ENCODE measurements at places on chromosomes 5 and 9. TPM values are rescaled to one million over a fixed set of nuclear protein-coding genes. Genes with fewer than 3 reads are reported as not detected.

IFNK gene
- not detected for total RNA-seq

GRCh38 chr5:99308131-99308530 is 379.3 kb upstream of the CHD1 start:
- no peak for DNase-seq

SH2D3C gene
- total RNA-seq = 0.12 TPM

DNA sequence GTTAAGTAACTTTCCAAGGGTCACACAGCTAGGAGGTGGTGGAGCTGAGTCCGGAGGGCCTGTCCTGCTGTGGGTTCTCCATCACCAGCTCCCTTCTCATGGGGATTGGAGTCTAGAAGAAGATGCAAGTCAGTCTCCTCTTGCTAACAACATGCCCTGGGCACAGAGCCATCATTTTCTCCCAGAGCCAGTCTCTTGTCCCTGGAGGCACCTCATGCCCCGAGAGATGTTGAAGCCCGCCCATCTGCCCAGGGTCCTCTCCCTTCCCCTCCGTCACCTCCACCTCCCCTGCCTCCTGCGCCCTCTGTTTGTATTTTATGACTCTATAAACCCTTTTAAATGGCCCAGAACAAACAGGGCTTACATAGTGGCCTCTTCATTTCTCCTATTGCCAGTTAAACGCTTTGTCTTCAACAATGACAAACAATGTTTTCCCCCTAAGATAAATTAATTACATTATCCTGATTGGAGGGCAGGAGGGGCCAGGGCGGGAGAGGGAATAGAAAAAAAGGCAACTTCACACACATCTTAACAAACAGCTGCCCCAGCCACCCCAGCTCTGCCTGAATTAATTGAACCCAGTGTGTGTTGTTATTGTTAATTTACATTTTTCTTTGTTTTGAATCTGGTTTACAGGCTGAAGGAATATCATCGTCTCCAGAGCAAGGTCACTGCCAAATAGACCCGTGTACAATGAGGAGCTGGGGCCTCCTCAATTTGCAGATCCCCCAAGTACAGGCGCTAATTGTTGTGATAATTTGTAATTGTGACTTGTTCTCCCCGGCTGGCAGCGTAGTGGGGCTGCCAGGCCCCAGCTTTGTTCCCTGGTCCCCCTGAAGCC is 55.8 kb downstream of the ASS1 start:
- no peak for DNase-seq

- no peak for DNase-seq
These were observed 159.7 kb downstream of the MUSK start for GRCh38 chr9:110828264-110828663.

DNA sequence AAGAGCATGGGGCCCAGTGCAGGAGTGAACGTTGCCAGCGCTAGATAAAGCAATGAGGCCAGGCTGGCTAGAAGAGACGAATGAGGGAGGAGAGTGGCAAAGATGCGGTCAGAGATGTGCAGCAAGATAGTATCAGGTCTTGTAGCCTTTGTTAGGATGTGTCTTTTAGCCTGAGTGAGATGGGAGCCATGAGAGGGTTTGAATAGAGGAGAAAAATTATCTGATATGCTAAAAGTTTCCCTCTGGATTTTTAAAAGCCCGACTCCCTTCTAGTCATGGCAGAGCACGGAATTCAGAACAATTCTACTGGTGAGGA is 12.2 kb downstream of the DUSP1 start:
- no peak for DNase-seq

GRHPR gene
- total RNA-seq = 94.9 TPM

GRCh38 chr9:16303506-16303905 is 567.0 kb downstream of the BNC2 start:
- no peak for DNase-seq

DNA sequence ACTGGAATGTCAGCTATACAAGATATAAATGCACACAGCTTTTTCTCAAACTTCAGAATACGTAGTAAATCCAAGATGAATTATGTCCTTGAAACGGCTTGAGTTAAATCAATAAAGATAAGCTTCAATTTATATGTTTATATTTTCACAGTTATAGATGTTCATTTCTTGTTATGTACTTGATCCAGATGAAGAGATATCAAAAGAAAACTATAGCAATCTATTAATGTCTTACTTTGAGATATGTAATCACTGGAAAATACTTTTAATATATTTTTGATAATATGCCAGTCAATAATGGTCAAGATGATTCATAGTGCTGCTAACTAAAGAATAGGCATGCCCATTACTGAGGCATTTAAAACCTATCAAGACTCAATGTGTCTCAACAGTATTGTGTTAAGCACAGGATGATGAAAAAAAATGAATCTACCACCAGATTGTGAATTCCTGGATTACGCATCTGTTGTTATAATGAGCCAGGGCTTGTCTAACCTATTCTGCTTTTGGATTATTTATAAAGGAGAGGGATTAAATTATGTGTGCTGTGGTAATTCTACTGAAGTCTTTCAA is 372.6 kb upstream of the PRR16 start:
- no peak for DNase-seq

GRCh38 chr9:78297672-78297961 is 692 bp downstream of the PSAT1 start:
- no peak for DNase-seq

DNA sequence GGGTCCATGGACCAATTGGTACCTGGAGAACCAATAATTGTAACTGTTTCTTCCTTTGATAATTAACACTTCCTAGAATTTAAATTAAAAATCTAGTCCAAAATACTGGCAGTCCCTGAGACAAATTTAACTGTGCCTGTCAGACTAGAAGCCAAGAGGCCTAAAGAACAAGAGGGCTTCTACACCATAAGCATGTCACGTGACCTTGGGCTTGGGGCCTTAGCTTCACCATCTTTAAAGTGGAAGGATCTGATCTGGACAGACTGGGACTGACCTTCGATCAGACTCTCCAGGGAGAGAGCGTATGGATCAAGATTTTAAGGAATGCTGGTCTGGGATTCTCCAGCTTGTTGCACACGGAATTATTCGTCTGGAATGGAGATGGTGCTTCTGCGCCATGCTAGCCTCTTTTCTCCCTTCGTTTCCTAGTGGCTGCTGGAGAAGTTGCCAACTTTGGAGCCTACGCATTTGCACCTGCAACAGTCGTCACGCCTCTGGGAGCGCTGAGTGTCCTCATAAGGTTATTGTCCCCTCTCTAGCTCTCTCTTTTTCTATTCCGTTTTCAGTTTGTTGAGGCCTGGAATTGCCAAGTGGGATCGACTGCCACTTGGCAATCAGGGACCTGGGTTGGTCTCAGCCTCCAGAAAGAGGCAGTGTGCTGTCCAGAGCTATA is 8.4 kb downstream of the NIPAL4 start:
- DNase-seq = no peak

TTC23L gene
- total RNA-seq = 0.12 TPM

- no peak for DNase-seq
These were observed 54.8 kb downstream of the FEM1C start for GRCh38 chr5:115489733-115490132.

- DNase-seq = no peak
These were observed 15.7 kb downstream of the TTC23L start for GRCh38 chr5:34854459-34855174.

GRCh38 chr5:150624334-150625163 is 15.9 kb upstream of the SYNPO start:
- no peak for DNase-seq

GLRA1 gene
- not detected for total RNA-seq

DNA sequence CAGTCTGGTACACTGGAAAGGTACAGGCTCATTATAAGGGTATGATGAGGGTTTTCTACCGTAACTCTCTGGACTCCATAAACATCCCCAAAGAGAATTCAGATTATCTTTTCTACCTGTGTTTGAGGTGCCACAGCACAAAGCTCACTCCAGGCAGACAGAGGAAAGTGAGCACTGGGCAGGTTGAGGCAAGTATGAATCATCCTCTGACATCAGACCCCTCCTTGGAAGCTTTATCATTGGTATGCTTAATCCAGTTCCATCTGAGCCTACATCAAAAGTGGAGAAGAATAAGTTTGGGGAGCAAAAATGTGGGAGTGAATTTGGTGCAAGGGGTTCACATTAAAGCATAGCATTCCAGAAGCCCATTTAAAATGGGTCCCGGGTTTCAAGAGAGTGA is 21.7 kb downstream of the C9orf152 start:
- DNase-seq = no peak

- no peak for DNase-seq
These were observed 24.4 kb upstream of the SCAMP1 start for GRCh38 chr5:78335976-78336375.

LAMC3 gene
- total RNA-seq = 9.2 TPM

EQTN gene
- total RNA-seq = not detected

- no peak for DNase-seq
These were observed 101.6 kb upstream of the MAP1B start for GRCh38 chr5:72005671-72006070.

Measured in NCI-H460 (cell line).